NCI-H1105 (cell line): ENCODE measurements at places on chromosomes 13 and 19.

DNA sequence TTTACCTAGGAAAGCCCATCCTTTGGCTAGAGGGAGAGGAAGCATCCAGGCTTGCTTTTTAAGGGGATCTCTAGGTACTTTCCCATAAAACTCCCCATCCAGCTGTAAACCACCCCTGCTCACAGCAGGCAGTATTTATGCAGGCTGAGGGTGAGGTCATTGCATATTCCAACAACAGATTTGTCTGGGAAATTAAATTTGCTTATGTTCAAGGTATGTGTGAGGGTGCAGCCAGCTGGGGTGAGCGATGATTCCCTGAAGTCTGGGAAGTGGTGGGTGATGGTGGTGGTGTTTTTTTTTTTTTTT is 96.3 kb upstream of the C1QTNF9B start:
- DNase-seq = no peak

DNA sequence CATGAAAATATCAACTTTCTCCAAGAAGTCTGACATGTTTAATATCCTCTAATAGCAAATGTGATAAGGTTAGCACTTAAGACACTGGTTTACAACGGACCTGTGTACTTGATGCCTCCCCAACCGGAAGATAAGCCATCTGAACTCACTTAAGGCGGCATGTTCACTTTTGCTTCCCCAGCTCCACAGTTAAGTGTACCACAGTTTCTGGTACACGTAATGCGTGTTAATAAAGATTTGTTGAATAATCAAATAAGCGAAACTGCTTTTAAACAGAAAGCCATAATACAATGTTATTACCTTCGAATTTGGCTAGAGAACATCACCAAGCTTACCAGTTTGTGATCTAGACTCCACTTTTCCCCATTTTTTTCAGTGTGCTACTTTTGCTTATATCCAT is 1.4 kb upstream of the PAN3 start:
- no peak for DNase-seq

GRCh38 chr13:41811588-41812021 is 149.3 kb downstream of the VWA8 start:
- DNase-seq = no peak

- DNase-seq = no peak
These were observed 7.0 kb upstream of the RCN3 start for GRCh38 chr19:49520705-49521319.

GRCh38 chr19:29587059-29587458 is 19.0 kb upstream of the POP4 start:
- no peak for DNase-seq

DNA sequence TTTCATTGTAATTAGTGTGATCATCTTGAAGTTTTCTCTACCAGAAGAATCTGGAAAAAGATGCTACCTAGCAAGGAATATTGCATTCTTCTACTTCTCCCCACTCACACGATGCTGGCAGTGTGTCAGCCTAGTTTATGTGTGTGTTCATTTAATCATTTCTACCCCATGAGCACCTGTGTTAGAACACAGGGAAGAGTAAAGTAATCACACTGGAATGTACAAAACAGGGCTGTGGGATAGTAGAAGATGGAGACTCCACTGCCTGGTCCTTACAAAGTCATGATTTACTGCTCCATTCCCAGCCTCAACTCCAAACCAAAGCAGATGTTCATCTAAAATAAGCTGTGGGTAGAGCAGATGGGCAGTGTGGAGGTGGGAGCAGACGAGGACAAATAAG is 47.7 kb upstream of the RGCC start:
- DNase-seq = no peak

GRCh38 chr19:12163826-12164225 is 930 bp downstream of the ZNF136 start:
- DNase-seq = no peak

- DNase-seq = no peak
These were observed 573 bp upstream of the ZNF614 start for GRCh38 chr19:52028780-52029123.

DNA sequence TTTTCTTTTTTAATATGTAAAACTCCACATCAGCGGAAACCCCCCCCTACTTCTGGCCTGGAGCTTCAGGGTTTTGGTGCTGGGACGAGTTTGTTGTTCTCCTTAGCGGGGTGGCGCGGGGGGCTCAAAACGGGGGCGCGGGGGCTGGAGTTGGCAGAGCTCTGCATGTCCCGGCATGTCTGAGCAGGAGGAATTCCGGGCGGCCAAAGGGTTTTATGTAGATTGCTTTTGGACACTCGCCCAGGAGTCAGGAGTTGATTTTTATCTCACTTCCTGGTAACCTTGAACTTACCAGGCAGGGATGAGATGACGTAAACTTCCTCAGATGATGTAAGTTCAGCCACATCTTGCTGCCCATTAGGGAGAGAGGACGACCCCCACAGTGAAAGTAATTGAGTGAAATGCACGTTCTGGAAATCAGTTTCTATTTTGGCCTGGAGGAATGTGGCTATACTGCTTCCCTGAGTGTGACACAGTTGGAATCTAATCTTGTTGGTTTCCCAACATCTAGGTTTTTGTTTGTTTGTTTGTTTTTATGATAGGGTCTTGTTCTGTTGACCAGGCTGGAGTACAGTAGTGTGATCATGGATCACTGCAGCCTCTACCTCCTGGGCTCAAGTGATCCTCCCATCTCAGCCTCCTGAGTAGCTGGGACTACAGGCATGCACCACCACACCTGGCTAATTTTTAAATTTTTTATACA is 21.0 kb upstream of the GDF15 start:
- DNase-seq = peak; percentile 93

- DNase-seq = no peak
These were observed 333.9 kb downstream of the MYO16 start for GRCh38 chr13:108963276-108963810.

DNA sequence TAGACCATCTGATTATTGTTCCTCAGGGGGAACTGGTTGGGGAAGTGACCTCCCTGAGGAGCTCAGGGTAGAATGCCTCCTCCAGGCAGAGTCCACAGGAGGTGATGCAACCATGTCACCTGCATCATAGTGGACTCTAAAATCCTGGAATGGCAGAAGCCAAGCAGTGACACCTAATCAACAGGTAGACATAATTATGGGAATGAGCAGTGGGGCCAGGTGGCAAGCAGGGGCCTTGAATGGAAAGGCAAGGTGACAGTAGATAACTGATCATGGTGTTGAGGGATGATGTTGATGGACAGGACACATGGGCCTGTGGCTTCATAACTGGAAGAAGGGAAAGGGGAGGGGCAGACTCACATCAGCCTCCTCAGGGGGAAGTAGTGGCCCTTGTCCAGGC is 27.3 kb upstream of the IRS2 start:
- DNase-seq = no peak
